ENCODE measurements at places on chromosomes 2 and 18.

- no peak for DNase-seq
Measured at GRCh38 chr2:72332720-72333119, 185.1 kb upstream of the CYP26B1 start.

GRCh38 chr2:47006374-47007222 is 91.0 kb upstream of the MCFD2 start:
- no peak for DNase-seq

DNA sequence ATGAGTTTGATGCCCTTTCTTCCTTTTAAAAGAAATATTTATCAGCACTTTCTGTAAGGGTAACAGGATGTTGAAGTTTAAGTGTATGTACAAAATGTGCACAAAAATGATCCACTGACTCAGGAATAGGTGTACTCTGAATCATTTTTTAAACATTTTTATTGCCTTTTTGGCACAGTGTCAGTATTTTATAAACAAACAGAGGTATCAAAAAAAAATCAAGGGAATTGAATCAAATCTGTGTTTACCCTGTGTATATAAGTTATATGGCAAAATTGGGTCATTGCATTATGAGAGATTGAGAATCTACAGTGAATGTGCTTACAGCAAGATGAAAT is 513.9 kb upstream of the NETO1 start:
- no peak for DNase-seq

- DNase-seq = no peak
Measured at GRCh38 chr2:238971318-238972145, 123.6 kb downstream of the TWIST2 start.

DNA sequence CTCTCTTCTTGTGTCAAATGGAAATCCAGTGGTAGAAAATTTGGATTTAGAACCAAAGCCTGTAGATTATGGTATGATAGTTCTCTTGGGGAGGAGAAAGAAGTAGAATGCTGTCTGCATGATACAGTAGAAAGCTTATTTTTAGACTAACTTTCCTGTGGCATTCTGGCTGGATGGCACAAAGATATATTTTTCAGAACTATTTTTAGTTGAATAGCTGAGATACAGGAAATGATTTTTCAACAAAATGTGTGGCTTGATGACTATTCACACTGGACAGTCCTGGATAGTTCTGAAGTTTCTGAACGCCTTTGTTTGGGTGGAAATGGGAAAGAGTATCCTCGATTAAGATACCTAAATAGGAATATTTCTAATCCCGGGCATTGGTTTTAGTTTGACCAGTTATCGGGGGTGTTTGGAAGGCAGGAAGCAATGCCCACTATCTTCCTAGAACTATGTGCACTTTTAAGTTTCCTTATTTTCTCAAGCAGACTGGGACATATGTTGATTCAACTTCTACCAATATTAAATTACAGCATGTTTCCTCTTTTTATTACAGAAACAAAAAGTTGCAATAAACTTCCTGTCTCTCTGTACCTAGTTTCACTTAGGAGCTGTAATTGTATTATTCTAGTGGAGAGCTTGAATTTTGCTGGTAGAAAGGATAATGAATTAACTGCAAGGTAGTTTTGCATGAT is 32.1 kb downstream of the GDF7 start:
- no peak for DNase-seq

GRCh38 chr18:48375150-48375800 is 33.9 kb downstream of the ZBTB7C start:
- no peak for DNase-seq

DNA sequence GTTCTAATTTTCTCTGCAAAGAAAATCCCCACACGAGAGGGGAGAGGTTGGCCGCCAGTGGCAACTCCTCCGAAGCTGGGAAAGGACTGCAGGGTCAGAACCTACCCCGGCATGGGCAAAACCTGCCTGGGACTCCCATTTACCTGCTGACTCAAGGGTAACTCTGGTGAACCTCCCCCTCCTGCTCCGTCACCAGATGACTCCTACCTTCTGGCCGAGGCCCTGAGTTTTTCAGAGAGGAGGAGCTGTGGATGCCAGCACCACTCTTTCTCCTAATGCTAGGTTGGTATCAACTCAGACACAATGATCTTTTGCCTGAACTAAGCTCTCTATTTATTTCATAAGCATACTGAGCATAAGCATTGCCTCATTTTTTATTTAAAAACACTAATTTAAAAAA is 96.6 kb downstream of the ALPK2 start:
- DNase-seq = no peak

DNA sequence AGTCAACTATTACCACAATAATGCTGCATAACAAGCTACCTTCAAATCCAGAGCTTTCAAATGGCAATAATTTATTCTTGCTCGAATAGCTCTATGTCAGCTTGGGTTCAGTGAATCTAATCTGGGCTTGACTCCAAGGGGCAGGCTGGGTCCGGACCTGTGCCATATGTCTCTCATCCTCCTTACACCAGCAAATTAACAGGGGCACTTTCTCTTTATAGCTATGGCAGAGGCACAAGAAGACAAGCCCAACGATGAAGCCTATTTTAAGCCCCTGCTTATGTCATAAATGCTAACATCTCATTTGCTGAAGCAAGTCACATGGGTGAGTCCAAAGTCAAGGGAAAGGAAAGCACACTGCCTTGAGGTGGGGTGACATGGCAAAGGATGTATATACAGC is 13.3 kb upstream of the ZNF521 start:
- no peak for DNase-seq

GRCh38 chr2:29260142-29260772 is 145.0 kb downstream of the CLIP4 start:
- no peak for DNase-seq

GRCh38 chr2:127859712-127860085 is 1.7 kb upstream of the POLR2D start:
- no peak for DNase-seq

DNA sequence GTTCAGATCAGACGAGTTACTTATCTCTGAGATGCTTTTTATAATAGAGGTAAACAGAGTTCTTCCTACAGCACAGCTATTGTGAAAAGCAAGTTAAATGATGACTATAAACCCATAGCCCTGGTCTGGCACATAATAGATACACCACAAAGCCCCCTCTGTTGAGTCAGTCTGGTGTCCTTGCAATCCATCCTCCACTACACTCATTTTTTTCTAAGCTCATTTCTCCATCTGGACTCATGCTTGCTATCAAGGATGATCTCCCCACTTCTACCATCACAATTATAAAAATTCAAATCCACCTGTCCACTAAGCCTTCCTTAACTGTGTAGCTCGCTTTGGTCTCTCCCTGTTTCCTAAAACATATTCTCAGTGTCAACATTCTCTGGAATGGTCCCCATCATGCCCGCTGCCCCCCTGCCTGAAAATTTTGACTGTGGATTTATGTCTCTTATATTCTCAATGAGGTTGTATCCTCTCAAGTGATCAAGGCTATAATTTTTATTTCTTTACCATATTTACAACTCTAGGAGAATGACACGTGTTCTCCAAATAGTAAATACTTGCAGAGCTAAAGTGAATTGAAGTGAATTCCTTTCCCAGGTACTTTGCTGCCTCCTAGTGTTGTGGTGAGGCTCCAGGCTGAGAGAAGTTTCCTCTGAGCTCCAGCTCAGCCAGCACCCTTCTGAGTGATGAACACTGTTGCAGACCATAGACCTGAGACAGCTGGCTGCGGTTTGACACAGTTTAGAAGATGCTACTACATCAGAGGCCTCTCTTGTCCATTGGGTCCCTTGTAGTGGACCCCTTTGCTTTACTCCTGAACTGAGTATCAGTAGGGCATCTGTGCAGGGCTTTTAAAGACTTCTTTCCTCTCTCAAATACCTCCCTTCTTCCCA is 108.7 kb downstream of the DPP10 start:
- DNase-seq = no peak

DNA sequence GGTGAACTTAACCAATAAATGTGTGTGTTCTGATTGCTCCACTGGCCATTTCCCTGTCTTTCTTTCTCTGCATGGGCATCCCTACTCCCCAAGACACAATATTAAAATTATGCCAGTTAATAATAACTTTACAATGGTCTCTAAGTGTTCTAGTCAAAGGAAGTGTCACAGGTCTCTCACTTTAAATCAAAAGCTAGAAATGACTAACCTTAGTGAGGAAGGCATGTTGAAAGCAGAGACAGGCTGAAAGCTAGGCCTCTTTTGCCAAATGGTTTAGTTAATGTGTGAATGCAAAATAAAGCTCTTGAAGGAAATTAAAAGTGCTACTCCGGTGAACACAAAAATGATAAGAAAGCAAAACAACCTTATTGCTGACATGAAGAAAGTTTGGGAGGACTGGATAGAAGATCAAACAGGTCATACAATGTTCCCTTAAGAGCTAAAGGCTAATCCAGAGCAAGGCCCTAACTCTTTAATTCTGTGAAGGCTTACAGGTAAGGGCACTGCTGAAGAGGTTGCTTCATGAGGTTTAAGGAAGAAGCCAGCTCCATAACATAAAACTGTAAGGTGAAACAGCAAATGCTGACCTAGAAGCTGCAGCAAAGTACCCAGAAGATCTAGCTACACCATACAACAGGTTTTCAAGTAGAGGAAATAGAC is 44.0 kb upstream of the ARHGAP15 start:
- DNase-seq = no peak

GRCh38 chr18:34358923-34359322 is 134.2 kb upstream of the NOL4 start:
- no peak for DNase-seq

- no peak for DNase-seq
Measured at GRCh38 chr2:219581346-219581745, 9.2 kb downstream of the INHA start.

- DNase-seq = no peak
Measured at GRCh38 chr2:101002562-101003277, 631 bp downstream of the RPL31 start.

- no peak for DNase-seq
Measured at GRCh38 chr2:105255979-105256378, 14.4 kb downstream of the GPR45 start.

DNA sequence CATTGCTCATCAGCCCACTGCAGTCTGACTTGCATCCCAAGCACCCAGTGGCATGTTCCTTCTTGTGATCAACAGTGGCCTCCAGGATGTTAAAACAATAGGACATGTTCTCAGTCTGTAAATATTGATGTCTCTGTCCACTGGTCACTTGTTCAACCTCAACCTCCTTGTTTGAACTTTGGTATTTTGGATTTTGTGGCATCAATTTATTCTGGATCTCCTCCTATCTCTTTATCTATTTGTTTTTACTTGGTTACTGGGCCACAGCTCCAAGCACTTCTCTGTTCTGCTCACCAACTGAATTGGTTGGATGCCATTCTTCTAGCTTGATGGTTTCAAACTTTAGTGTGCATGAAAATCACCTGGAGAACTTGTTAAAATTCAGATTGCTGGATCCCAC is 1414.8 kb upstream of the CELF4 start:
- no peak for DNase-seq

- no peak for DNase-seq
Measured at GRCh38 chr18:35397976-35398375, 20.8 kb upstream of the ZNF396 start.

- no peak for DNase-seq
Measured at GRCh38 chr2:235555371-235555770, 61.5 kb downstream of the AGAP1 start.

DNA sequence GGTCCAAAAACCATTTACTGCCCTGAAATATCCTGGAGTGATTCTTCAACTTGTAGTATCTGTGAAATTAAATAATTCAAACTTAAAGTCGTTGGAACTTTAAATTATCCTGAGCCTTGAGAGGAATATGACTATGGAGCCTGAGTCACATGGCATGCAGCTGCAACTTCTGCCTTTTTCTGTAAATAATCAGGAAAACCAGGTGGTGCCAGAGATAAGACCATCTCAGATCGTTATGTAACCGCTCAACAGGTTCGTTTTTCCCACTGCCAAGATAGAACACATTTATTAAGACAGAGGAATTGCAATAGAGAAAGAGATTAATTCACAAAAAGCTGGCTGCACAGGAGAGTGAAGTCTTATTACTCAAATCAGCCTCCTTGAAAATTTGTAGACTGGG is 876.5 kb downstream of the SUCLG1 start:
- no peak for DNase-seq

DNA sequence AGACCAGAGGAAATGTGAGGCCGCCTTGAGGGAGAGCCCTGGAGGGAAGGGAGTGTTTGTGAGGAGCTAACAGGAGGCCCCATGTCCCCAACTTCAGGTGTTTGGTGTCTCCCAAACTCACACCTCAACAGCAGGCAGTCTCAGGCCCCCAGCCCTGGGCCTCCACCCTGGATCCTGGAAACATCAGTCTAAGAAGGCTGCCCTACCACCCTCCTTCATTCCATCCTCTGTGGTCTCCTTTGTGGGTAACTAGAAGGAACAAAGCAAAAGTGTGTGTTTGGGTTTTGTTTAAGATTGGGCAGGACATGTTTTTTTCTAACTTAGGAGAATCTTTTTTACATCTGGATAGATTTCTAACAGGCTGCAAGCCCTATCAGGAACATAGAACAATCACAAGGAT is 404.3 kb downstream of the BCL11A start:
- no peak for DNase-seq

DNA sequence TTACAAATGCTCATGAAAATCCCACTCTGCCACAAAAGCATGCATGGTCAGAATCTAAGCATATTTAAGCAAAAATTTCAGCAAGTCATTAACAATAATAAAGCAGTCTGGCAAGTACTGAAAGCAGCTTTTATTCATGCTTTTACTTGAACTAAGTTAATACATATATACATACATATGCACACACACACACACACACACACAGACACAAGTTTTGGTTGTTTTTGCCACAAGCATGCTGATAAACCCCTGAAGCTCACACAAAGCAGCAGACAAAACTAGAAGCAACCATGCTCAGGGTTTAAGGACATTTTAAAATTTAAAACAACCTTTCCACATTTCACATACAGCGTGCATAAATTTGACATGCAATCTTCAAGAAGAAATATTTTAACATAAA is 819.1 kb upstream of the FSHR start:
- DNase-seq = no peak

DNA sequence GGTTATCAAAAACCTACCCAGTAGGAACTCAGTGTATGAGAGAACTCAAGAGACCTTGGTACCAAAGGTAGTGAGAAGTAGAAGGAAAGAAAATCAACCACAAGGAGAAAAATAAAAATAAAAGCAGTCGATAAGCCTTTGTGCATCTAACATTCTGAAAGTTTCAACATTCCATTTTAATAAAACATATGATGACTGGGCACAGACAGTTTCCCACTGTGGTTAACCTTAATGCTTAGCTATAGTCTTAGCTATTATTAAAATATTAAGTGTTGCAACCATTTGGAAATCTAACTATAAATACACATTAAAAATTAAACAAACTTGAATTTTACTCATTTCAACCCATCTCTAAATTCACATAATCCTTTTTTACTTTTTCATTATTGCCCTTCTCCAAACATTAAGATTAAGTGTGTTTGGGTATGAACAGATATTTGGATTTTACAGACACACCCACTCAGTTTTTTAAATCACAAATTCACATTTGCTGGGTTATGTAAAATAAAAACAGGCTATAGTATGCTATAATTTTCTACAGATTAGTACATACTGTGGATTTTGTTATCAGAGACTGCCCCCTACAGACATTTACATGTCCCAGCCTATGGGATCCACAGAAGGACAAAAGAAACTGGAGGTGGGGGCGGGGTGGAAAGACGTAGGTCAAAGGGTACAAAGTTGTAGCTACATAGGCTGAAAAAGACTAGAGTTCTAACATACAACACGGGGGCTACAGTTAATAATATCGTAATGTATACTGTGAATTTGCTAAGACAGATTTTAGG is 32.8 kb downstream of the SRBD1 start:
- no peak for DNase-seq
